Stimulated activated CD4-positive, alpha-beta T cell treated with anti-CD3 and anti-CD28 coated beads, Interleukin-4, amount 100 ng/mL, for 24 hours (primary cell): ENCODE measurements at places on chromosomes 5 and 9.

GRCh38 chr5:43268188-43268820 is 44.9 kb downstream of the HMGCS1 start:
- DNase-seq: no peak

DNA sequence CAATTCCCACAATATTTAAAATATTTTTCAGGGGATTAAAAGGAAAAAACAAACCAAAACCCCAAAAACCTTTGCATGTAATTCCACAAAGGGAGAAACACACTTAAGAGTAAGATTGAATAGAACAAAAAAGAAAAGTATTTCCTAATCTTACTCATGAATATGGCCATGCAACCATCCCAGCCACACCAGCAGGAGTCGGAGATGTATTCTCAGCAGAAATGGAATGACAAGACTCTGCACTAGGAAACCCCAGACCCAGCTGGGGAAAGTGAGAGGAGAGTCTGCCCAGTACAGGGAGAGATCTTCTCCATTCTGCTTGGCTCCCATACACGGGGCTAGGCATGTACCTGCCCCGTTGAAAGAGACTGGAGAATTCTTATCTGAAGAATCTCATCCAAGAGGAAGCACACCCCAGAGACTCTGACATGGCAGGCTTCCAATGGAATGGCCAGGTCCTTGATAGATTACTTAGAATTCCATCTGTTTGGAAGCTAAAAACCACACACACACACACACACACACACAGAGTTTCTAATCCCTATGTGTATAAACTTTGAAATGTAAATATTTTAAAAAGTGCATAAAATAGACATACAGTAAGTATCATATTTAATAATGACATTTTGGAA is 118.8 kb downstream of the GADD45G start:
- no peak for DNase-seq

GRCh38 chr9:38414040-38414723 is 10.1 kb downstream of the IGFBPL1 start:
- no peak for DNase-seq

DNA sequence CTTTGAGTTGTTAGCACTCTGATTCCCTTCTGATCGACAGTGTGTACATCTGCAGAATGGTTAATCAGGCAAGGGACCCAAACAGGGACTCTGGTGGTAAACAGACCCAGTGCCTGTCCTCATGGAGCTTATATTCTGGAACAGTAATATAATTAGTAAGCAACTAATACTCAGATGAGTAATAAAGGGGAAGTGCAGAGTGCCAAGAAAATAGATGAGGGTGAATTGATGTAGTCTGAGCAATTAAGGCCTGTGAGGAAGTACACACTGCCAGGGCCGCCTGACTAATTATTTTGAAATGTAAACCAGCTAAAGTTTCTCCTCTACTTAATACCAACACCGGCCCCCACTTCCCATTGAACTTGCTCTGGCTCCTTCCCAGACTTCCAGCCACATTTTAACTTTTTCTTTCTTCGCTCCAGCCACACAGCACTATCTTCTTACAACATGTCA is 4.2 kb downstream of the DHX29 start:
- no peak for DNase-seq

DNA sequence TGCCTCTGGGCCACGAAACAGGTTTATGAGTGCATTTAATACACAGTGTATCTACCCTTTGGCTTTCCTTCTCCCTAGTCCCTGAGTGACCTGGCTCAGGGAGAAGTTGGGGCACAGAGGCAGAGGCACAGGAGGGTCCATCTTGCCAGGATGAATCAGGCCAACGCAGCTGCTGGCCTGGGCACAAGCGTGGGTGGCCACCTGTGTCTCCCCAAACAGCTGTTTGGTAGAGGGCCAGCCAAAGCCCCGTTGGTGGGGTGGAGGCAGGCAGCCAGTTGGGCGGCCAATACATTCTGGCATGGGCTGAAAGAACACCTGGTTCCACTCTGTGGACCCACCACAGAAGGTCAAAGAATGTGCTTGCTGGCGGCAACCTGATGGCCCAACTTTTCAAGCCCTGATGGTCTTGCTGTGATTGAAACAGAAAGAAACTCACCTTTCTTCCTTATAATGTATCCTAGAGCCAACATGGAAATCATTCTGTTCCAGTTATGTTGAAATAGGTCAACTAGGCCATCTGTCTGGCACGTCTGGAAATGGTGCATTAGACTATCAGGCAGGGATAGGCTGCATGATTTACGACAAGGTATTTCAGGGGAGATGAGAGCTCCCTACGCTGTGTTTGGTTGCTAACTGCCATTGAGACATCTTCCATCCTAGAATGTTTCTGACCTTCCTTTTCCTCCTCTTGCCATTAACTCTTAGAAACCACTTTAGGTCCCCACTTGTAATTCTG is 337.4 kb downstream of the ADAMTS6 start:
- DNase-seq: no peak

- DNase-seq: no peak
These were observed 40.4 kb upstream of the SYNPO start for GRCh38 chr5:150599917-150600511.

DNA sequence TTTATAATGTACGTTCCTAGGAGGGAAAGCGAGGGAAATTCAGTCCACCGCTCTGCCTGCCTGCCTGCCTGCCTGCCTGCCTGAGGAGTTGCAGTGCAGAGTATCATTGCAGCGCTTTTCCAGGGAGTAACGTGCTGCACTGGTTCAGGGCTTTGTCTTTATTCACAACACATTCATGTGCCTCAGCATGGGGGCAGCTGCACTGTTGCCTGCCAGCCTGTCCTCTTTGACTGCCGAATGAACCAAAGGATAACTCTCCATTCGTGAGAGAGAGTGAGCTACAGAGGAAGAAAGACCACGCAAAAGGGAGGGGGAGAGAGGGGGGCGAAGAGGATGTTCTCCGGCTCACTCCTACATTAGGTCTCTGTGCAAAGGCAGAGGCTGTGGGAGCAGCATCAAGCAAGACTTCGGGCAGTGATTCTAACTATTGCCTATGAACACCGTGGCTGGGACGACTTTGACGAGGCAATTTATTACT is 791.2 kb downstream of the MAT2B start:
- no peak for DNase-seq

- no peak for DNase-seq
These were observed 76.9 kb downstream of the UBE2R2 start for GRCh38 chr9:33893861-33894260.

- no peak for DNase-seq
These were observed 11.3 kb upstream of the ADAMTS12 start for GRCh38 chr5:33903118-33903517.

- DNase-seq: no peak
These were observed 305.4 kb upstream of the MSX2 start for GRCh38 chr5:174418809-174419539.

GRCh38 chr5:98514215-98514614 is 259.2 kb upstream of the RGMB start:
- no peak for DNase-seq

- no peak for DNase-seq
These were observed 11.4 kb downstream of the LAMC3 start for GRCh38 chr9:131020388-131020787.

- peak; percentile 38 for DNase-seq
These were observed 781 bp downstream of the FOXD1 start for GRCh38 chr5:73447530-73448462.
